NCI-H1105 treated with DMSO at 0.1 percent for 48 hours (cell line): ENCODE measurements at places on chromosomes 6 and 20.

DNA sequence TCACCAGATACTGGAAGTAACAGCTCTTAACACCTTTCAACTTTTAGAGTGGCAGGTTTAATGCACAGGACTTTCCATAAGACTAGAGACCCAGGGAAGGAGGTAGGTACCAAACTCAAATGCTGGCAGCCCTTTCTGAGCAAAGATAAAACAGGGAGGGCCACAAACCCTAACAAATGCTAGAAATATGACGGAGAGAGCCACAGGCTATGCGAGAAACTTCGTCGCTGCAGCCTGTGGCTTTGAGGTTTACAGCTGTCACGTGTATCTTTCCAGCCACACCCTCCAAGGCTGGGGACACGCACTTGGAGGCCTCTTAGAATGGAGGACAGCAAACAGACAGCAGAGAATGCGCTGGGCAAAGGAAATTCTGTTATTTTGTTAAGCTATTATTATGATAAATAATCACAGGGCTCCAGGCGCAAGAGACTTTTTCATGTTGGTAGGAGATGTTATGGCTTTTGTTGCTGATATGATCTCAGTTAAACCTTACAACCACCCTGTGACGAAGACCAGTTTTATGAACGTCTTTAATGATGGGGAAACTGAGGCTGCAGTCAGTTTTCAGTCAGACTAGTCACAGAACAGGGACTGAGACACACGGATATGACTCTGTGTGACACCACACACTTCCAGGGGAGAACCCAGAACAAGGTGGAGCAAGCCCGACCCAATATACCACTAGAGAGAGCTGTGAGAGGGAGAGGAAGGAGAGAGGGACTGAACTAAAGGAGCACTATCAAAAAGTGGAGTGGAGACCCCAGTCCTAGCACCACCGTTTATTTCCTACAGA is 2.0 kb downstream of the TRAM2 start:
- no peak for DNase-seq

- DNase-seq, result no peak
Measured at GRCh38 chr20:49618289-49618688, 50.4 kb upstream of the PTGIS start.

GRCh38 chr6:136592930-136593673 is 42.9 kb upstream of the MAP7 start:
- DNase-seq, result no peak

GRCh38 chr6:129516005-129516404 is 194.0 kb downstream of the ARHGAP18 start:
- no peak for DNase-seq

- no peak for DNase-seq
Measured at GRCh38 chr6:15359335-15359862, 113.5 kb downstream of the JARID2 start.
